Trophoblast cell (in vitro differentiated cells and primary cell): ENCODE measurements at places on chromosomes 7 and 10.

DNA sequence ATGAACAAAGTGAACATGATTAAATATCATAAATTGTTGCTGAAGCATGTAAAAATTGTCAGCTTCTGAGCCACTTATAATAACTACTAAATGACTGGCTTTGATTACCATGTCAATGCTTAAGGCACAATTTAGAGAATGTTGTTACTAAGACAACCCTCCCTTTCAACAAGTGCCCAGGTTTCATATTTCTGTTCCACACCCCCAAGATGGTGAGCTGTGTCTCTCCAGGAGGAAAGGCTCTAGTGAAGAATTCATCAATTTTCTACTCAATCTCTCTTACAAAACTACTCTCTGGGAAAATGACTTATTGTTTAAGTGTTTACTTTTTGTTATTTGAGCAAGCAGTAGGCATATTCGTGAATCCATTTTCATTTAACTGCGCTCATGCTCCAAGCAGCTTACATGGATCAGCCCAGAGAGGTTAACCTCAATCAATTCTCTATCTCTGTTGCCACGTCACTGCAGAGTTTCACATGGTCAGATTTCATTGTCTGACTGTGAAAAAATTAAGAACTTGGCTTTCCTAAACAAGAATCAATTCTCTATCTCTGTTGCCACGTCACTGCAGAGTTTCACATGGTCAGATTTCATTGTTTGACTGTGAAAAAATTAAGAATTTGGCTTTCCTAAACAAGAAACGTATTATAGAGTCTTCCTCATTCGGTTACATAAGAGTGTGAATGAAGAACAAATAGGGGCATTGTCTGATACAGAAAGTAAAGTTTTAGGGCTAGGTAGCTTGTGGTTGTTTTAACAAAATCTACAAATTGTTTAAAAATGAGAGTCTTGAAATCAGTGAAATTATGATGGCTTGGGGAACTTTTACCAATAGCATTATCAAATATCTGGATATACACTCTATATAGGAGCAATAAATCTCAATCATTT is 49.7 kb downstream of the CCDC71L start:
- peak; percentile 25 for DNase-seq

DNA sequence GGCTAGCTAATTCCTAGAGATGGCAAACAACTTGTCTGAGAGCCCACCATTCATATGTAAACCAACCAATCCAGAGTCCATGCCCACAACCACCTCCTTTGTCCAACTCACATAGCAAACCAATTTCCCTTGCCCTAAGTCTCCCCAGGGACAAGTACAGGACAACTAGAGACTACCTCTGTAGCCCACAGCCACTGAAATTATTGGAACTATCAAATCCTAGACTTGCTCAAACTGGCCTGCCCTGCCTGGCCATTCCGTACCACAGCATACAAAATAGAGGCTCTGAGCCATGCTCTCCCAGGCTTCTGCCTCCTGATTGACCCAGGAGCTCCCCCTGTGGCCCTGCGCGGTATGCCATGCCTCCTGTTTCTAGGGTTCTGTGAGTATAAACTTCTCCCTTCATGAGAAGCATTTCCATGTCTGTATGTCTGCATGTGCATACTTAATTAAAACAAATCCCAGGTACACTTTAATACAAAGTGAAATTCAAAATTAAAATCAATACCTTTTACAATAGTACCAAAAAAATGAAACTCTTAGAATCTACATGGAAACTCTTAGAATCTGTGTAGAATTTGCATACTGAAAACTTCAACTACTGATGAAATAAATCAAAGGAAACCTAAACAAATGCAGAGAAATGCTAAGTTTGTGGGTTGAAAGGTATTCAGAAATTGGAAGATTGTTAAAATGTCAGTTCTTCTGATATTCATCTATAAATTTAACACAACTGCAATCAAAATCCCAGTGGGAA is 4.0 kb upstream of the HECW1 start:
- DNase-seq = peak; percentile 69

DNA sequence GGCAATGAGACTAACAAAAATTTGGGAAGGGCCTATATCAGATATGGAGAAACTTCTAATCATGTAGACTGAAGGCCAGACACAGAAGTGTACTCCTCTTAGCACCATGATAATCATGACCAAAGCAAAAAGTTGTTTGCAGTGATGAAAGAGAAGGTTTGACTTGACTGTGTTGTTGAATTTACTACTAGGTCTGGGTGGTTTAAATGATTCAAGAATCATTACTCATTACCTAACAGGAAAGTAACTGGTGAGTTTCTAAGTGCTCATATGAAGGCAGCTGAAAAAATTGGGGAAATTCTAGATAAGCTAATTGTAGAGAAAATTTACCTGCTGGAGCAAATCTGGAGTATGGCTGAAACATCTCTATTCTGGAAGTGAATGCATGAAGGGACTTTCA is 451.5 kb upstream of the SORCS1 start:
- no peak for DNase-seq

GRCh38 chr7:126972571-126972970 is 280.2 kb downstream of the GRM8 start:
- no peak for DNase-seq

GRCh38 chr10:102268375-102268888 is 23.1 kb downstream of the GBF1 start:
- DNase-seq = no peak

DNA sequence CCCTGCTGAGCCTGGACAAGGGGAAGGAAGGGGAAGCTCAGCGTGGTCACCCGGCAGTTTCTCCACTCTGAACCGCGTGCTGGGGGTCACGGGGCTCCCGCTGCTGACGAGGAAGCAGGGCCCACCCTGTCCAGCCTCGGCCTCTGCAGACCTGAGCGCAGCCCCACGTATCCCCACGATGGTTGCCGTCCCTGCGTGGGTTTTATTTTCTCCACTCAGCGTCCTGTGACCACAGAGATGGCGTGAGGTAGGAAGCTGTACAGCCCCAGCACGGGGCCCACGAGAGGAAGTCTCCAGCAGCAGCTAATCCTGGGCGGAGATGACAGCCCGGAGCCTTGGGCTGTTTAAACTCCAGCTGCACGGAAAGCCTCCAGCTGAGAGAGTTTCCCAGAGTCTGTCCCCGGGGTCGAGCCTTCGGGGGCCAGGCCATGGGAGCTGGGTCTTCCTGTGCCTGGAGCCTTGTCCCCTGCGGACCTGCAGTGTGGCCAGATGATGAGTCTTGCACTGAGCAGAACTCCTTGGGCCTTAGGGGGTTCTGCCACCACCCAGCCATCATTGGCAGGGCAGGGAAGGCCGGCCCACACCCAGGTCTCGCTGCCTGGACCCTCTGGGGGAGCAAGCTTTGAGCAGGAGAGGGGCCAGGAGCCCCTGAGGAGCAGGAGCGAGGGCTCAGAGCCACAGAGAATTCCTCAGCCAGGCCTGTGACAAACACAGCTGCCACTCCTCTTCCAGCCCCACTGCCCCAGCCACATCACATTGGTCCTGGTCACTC is 72.8 kb upstream of the FAM20C start:
- DNase-seq = no peak

- no peak for DNase-seq
Observed at GRCh38 chr7:2498708-2499107, 20.9 kb upstream of the LFNG start.

DNA sequence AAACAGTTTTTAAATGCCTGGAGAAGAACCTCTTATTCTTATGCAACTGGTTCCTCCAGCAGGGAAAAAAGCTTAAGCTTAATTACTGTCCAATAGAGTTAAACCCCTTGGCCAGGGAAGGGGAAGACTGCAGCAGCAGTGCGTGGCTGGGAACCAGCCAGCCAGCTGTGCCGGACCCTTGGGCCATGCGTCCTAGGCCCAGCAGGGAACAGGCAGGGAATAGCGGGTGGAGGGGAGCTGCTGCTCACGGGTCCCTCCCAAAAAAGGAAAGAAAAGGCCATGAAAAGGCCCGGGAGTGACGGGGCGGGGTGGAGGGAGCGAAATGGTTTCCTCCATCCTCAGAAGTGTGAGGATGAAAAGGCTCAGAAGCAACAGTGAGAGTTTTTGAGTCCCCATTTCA is 35.2 kb upstream of the HECW1 start:
- DNase-seq = no peak

DNA sequence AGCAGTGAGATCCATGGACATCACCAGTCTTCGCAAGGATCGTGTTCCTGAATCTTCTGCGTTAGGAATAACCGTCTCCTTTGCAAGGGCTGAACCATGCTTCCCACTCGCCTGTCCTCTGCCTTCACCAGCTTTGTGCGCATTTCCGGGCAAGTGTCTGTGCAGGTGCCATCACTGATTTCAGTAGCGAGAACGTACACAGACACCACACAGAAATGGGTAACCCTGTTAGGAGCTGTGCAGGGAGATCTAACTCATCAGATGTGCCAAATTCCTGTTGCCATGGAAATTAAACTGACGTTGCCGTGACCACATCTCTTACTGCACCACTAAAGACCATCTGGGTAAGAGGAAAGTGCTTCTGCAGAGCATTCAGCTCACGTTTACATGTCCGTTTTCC is 146.3 kb downstream of the DIP2C start:
- no peak for DNase-seq

DNA sequence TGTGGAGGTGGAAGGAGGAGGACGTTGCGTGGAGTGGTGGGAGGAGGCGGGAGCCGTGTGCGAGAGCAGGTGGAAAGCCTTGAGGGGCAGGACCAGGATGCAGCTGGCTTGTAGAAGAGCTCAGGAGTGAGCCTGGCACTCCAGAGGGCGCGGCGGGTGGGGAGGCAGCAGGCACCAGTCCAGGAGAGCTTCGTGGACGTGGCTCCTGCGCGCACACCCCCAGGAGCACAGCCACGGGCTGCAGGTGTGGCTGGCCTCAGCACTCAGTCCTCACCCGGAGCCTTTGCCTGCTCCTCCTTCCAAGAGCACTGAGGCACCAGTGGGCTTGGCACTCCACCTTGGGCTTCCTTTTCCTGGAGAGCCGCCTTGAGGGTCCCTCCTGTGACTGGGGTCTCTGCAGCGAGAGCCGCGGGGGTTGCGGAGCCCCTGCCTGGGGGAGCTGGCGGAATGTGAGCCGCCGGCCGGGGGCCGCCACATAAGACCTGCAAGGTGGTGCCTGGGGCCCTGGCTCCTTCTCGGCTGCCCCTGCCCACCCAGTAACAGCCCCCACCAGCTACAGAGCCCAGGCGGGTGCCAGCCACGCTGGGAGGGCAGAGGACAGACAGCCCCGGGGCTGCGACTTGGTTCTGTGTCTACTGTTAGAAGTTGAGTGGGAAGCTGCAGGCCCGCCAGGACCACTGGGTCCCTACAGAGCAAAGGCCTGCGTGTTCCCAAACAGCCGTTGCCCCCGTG is 11.1 kb downstream of the MAFK start:
- no peak for DNase-seq

DNA sequence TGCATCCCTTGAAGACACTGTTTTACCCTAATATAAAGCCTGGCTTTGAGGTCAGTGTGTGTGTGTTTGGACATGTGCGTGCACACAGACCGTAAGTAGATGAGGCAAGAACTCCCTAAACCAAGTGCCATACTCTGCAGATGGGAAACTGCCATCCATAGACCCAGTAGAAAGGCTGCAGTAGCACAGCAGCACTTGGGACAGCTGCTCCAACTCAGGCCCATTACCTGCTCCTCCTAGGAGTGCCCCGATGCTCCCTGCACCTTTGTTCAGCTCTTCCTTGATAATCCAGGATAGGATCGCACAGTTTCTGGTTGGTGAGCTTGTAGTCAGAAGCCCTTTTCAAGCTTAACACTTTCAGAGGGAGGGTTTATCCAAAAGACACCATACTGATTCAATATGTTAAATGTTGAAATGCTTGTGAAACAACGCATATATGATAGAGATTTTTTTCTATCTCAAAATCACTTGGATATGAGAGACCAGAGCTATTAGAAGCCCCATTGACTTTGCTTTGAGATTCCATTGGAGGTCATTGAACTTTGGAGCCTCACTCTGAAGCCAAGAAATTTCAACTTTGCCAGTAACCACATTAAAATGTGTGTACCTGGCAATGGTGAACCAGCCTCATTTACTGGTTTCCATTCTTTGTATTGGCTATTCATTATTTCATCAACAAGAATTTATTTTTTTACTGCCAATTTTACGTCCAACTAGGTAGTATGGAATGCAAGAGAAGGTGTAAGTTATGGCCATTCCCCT is 757.0 kb upstream of the GALNT17 start:
- no peak for DNase-seq

GRCh38 chr7:110531186-110531585 is 559.7 kb upstream of the LRRN3 start:
- DNase-seq = peak; percentile 57

- no peak for DNase-seq
Observed at GRCh38 chr7:123327661-123328060, 127.9 kb upstream of the SLC13A1 start.

- DNase-seq = no peak
Observed at GRCh38 chr10:132443605-132443982, 46.6 kb downstream of the PWWP2B start.

- DNase-seq = no peak
Observed at GRCh38 chr10:128152741-128153580, 26.7 kb upstream of the MKI67 start.

- DNase-seq = no peak
Observed at GRCh38 chr7:35261476-35262285, 7.8 kb upstream of the TBX20 start.

- no peak for DNase-seq
Observed at GRCh38 chr10:34109952-34110702, 705.0 kb downstream of the PARD3 start.

DNA sequence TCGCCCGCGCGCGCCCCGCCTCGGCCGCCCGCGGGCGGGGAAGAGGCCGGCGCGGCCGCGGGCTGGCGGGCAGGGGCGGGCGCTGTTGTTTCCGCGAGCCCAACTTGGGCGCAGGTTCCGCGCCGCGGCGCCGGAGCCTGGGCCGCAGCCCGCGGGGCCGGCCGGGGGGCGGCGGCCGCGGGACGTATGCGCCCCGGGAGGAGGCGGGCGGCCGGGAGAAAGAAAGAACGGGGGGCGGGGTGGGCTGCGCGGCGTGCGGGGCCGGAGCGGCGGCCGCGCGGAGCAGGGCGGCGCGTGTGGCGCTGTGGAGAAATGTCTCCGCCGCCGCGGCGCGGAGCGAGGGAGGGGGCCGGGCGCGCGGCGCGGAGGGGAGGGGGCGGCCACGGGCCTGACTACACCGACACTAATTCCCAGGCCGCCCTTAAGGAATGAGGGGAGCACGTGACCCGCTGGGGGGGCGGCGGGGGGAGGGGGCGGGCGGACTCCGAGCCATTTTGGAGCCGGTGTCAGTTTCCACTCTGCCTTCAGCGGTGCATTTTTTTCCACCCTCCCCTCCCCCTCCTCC is at the start of gene BMI1:
BMI1 (plus strand) TSS at position 509 of the 565 bp plus-strand sequence. CDS start 5,351 bp downstream, outside the sequence.
- peak; percentile 69 for DNase-seq

- peak; percentile 51 for DNase-seq
Observed at GRCh38 chr10:6786579-6787031, 206.5 kb upstream of the PRKCQ start.

DNA sequence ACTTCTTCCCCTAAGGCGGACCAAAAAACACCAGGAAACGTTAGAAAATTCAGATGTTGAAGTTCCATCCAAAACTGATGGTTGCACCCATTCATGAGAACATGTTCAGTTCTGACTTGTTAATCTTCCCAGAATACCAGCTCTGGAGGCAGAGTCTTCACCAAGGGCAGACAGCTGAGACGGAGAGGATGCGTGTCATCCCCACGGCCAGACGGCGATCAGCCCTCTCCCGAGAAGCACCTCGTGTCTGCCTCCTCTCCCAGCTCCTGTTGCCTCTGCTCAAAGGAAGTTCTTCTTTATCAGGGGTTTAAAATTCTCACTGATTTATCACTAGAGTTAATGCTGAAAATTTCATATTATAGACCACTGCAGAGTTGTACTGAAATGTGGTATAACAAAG is 269.7 kb downstream of the ZMYND11 start:
- DNase-seq = no peak

- DNase-seq = peak; percentile 49
Observed at GRCh38 chr10:14040787-14041631, 289.7 kb downstream of the FRMD4A start.
